ENCODE measurements at places on chromosomes 6 and 20.
A peak's percentile ranks its signal among the peaks of the same experiment; 100 is the strongest.

GRCh38 chr6:145525038-145525437 is 210.3 kb downstream of the EPM2A start:
- no peak for DNase-seq

DNA sequence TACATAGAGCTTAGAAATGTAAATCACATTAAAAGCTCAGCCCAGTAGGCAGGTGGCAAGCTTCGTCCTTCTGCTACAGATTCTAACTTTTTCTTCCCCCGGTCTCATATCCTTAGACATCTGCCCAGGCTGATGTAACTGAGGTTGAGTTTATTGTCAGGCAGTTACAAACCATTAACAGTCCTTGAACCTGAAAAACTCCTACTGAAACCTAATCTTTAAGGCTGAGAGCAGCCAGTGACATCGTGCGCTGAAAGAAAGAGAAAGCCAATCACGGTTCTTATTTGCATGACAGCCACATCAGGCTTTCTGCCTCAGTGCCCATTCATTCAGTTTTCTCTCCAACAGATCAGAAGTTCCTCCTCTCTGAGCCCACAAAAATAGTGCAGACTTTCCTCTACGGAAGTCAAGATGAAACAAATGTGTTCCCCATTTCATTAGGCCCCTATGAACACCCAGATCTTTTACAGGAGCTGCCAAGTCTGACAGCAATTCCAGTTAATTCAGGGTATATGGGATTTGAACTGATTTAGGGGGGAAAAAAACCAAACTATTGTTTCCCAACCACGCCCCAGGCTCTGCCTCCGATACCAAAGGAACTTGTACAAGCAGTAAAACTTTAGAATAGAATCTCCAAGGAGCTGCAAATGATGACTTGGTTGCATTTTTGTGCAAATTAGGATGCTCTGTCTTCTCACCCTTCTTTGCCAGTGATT is at the start of gene NHSL1:
Gene NHSL1 (minus strand): TSS at position 192 of the 716 bp plus-strand sequence. CDS start 204 bp downstream, outside the sequence.
- DNase-seq: no peak

DNA sequence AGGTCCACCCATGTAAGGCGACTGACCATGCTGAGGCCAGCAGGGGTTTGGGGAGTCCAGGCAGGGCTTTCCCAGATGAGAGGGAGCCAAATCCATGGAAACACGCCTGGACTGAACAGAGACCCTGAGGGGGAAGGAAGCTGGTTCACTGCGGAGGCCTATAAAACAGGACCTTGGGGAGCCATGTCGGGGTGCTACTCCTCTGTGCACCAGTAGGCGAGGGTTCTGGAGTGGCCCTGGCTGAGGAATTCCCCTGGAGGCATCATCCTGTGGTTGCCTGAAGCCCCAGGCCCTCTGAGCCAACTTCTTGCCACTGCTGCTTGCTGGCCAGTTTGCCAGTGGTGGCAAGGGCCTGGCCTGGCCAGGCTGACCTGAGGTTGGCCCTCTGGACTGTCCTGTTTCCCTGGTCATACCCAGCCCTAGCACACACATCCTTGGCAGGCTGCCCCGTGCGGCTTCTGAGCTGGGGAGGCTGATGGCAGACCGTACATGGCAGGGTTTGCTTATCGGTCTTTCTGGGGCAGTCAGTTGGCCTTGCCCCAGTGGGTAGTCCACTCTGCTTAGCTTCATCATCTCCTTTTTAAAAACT is 2.2 kb upstream of the LRRN4 start:
- DNase-seq: no peak

GRCh38 chr6:45427726-45428125 is 50.0 kb upstream of the SUPT3H start:
- no peak for DNase-seq

DNA sequence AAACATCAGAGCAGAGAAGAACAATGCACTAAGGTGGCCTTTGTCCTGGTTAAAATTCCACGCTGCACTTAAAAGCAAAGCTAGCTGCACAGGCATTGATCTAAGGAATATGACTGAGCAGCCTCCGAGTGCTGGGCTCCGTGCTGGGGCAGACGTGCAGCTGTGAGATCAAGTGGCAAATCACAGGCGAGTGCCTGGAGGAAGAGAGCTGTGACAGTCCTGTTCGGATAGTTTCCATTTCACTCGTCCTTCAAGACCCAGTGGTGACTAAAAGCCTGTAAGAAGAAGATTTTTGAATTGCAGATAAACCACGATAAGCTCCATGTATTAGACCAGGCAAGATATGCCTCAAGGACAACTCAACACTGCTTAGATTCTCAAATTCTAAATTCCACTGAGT is 247.9 kb downstream of the ANKRD60 start:
- DNase-seq: no peak

GRCh38 chr6:156867121-156867520 is 89.9 kb downstream of the ARID1B start:
- DNase-seq: no peak

- DNase-seq: no peak
These were observed 24.2 kb downstream of the PRDM1 start for GRCh38 chr6:106110164-106110826.

- no peak for DNase-seq
These were observed 36.5 kb upstream of the PSMF1 start for GRCh38 chr20:1081891-1082290.

DNA sequence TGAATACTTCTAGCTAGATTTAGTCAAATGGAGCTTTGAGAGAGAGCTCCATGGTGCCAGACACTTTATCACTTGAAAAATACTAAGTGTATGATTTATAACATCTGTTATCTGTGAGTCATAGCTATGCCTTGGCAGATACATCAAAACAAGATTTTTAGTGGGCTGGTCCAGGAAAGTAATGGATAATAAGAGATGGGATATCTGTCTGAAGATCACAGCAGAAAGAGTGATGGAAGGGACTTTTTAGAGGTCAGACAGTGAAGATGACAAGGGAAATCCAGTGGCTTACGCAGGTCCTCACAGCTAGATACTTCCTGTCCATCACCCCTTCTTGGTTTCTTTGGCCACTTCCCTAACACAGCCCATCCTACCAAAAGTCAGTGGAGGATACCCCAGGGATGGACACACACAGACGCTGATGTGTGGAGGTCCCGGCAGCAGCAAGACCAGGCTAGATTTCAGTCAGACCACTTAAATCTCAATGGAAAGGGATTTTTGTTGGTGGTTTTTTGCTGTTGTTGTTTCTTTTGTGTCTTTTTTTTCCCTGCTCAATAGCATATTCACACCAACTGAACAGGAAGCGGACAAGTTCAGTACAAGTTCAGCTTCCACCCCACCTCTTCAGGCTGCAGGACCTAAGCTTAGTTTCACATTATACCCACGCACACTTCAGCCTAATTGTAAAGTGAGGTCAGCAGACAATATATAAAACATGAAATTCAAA is 209.3 kb downstream of the ALDH8A1 start:
- no peak for DNase-seq

GRCh38 chr20:56163806-56164205 is 84.7 kb upstream of the MC3R start:
- DNase-seq: no peak

- DNase-seq: no peak
These were observed 6.6 kb downstream of the CDK5RAP1 start for GRCh38 chr20:33394718-33395117.

DNA sequence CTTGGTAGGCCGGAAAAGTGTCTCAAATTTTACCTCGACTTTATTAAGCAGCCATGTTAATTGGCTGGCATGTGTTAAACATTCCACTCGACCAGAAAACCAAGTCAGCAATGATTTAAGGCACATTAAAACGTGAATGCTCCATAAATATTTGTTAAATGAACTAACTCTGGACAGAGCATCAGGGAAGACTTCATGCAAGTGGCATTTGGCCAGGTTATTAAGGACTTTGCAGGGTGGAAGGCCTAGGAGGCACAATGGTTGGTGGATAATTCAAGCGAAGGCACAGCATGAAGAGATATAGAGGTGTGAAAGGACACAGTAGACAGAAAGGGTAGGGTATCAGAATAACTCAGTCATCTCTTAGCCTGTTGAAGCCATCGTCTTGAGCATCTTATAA is 23.0 kb downstream of the ELOVL5 start:
- no peak for DNase-seq

GRCh38 chr6:70973604-70974003 is 16.7 kb upstream of the B3GAT2 start:
- no peak for DNase-seq

- peak; percentile 39 for DNase-seq
These were observed 114.9 kb downstream of the AKAP7 start for GRCh38 chr6:131250122-131250521.

Data from activated T-cell treated with anti-CD3 and anti-CD28 coated beads, Interleukin-2, amount 50 U/mL, for 24 hours (primary cell).